GM03348 (cell line): ENCODE measurements at places on chromosomes 3 and 15.
A peak's percentile ranks its signal among the peaks of the same experiment; 100 is the strongest.

- no peak for DNase-seq
Measured at GRCh38 chr15:60763688-60764087, 284.7 kb upstream of the ICE2 start.

- no peak for DNase-seq
Measured at GRCh38 chr3:27378331-27378730, 9.1 kb upstream of the NEK10 start.

DNA sequence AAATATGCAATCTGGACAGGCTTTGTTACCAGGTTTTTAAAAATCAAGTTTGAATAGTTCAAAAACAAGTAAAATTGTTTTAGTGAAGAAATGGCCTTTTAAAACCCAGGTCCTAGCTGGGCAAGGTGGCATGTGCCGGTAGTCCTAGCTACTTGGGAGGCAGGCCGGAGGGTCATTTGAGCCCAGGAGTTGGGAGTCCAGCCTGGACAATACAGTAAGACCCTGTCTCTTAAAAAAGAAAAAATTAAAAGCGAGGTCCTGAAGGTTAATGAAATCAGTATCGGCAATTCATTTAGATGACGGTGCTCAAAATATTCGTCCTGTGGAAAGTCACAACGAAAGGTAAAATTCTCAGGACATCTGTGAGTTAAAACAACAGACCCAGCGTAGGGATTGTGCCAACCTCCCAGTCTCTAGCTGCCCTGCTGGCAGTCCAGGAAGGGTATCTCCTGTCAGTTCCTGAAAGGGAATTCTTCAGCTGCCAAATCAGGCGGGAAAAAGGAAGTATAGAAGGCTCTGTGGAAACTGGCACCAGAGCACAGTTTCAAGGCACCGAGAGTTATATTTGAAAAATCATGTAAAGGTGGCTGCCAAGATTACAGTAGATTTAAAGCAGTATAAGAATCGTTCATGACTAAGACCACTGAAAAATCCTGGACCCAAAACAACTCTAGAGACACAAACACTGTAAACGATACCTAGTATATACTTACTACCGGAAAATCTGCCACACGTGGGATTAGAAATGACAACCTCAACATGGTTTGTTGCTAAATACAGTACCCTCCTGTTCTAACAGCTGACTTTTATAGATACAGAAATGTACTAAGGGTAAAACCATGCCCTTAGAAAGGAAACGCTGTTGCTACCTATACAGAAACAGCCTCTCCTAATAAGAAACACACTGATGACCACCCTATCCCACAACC lies 1.2 kb upstream of the ABHD17C start:
- DNase-seq: no peak

- peak; percentile 22 for DNase-seq
Measured at GRCh38 chr3:57864853-57865252, 108.7 kb downstream of the SLMAP start.

DNA sequence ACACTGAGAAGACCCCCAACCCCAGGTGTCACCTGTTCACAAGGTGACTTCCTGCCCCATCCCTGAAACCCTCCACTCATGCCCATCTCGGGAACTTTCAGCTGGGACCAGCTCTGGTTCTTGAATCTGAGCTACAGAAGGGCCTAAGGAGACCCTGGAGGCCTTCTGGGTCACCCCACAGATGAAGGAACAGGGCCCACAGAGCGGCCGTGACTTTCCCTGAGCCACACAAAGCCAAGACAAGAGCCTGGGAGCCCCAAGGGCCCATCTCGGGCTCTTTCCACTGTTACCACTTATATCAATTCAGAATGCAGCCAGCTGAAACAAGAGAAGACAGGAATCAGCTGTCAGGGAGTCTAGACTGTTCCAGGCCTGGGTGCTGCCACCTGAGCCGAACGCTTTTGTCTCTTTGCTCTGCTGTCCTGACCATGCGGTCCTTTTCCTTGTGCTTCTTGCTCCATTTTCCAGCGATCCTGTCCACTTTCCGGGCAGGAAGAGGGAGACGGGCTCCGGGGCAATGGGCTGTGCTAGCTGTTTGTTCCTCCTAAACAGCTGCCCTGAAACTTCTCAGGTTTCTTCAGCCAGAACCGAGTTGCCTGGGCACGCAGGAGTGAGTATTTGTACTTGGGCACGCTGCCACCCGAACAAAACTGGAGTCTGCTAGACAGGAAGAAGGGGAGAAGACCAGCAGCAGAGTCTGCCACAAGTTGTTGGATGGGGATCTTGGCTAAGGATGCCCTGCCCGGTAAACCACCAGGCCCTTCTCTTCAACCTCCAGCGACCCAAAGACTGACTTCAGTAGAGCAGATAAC lies 28.0 kb upstream of the PIGZ start:
- no peak for DNase-seq

GRCh38 chr3:184008161-184008560 lies 9.5 kb downstream of the ABCC5 start:
- no peak for DNase-seq

- DNase-seq: no peak
Measured at GRCh38 chr3:4523710-4524698, 30.9 kb downstream of the ITPR1 start.

DNA sequence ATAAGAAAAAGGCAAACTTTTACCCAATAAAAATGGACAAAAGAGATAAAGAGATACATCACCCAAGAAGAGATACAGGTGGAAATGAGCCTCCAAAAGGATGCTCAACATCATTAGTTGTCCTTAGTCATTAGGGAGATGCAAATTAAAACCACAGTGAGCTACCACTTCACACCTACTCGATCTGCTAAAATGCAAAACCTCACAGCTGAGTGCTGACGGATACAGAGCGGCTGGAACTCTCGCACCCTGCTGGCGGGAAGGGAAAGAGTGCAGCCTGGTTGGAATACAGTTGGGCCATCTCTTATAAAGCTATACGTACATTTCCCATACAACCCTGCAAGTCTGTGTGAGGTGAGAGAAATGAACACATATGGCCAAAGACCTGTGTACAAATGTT lies 78.5 kb upstream of the PRR20G start:
- DNase-seq: no peak

DNA sequence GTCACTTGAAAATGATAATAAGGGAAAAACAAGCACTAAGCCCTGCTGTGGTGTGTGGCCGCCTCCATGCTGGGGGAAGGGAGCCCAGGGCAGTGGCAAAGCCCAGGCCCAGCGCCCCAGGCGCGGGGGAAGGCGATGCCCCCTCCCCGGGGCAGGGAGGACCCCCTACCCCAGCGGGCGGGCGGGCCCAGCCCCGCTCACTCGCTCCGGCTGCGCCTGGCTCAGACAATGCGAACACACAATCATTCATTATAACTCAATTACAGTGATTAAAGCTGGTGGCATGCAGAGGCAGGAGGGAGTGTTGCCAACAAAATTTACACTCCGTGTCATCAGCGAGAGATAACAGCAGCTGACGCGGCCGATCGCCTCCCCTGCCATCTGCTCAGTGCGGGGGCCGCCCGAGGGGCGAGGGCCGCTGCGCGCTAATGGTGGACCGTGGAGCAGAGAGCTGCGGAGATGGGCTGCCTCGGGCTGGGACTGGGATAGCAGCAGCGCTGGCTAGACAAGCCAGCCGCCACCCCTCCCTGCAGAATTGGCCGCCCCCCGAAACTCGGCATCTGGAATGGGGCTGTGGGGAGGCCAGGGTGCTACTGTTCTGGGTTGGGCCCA lies 64.1 kb downstream of the TLE3 start:
- peak; percentile 83 for DNase-seq

DNA sequence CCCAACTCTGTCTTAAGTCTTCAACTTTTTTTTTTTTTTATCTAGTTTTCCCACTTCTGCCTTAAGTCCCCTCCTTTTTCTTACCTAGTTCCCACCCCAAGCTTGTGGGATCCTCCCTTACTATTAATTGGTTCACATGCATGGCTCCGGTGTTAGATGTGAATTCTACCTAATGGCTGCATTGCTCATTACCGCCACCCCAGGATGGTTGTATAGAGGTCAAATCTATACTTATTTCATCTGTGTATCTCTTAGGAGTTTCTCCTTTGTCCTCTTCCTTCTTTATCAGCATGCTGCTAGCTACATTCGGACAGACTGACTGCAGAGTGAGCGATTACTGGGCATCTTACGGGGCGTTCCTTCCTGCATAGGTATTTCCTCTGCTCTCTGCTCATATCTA lies 605.7 kb upstream of the GRM7 start:
- DNase-seq: no peak

DNA sequence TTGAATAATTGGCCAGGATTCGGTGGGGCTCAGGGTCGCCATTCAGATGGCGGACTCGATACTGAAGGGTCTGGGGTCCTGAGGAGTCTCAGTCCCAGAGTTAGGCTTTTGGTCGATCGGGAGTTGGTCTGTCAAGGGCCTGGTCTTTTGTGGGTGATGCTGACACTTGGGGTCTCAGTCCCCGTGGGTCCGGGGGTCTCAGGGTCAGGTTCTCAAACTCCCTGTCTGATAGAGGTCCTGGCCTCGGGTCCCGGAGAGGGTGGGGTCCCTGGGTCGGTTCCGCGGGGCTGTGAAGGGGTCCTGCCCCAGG lies 467 bp downstream of the NCKIPSD start:
- no peak for DNase-seq

DNA sequence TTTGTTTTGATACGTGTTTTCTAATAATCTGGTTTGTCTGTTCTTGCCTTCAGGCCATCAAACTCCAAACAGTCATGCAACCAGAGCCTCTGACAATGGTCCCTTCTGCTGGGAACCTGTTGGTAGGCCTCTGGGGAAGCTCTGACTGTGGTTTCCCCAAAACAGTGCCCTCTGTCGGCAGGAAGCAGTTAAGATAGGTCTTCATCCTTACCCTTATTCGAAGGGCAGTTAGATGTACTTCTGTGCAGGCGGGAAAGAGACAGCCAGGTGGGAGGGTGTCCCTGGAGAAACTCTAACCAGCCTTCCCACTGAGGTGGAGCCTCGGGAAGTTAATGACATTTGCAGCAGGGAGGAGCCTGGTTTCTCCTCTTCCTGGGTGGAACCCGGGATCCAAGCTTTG lies 81.6 kb upstream of the CHMP2B start:
- DNase-seq: no peak

DNA sequence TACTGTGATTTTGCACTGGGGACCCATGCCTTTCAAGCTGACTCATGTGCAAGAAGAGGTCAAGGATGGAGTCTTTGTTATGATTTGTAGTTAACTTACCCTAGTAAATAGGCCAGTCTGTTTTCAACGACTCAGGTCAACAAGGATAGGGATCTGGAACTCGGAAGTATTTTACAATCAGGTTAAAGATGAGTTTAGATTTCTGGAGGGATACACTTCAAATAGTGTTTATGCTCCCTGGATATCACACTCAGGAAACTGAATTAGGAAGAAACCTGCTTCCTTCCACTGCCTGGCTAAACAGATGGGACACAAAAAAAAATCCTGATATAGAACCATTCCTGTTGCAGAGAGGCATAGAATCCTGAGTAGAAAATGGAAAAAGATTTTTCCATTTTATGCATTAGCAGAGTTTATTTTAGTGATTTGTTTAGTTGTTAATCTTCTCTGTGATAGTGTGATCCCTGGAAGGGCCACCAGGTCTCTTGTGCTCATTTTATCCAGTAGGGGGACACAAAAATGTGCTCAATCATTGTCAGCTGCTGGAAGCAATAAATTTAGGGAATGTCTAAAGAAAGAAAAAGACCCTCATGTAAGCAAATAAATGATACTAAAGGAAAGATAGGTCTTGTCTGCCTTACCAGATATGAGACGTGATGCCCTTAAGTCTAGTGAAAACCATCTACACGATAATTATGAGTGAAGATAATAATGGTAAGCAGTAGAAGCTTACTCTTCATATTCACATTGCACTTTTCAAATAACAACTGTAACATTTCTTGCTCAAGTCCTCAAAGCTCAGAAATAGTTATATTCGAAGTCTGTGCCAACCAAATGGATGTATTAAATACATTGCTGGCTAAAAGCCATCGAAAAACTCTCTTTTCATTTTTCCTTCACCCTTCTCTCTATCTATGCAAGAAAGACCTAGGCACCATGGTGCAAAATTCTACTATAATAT lies 452.1 kb upstream of the KCNMB2 start:
- no peak for DNase-seq

DNA sequence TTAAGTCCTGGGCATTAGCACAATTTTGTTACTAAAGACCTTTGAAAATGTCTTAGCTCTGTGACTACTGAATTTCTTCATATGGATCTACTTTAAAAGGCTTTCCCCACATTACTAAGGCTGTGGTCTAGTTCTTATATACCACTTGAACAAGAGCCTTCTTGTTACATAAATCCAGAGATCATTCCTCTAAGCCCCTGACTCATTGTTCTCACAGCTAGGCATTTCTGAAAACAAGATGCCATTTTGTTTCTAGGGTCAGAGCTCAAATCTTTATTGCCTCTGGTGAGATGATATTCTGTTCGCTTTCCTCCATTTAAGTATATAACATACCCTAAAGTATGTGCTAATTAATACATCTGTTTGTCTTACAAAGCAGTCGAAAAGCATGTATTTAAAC lies 29.8 kb upstream of the LPP start:
- no peak for DNase-seq

DNA sequence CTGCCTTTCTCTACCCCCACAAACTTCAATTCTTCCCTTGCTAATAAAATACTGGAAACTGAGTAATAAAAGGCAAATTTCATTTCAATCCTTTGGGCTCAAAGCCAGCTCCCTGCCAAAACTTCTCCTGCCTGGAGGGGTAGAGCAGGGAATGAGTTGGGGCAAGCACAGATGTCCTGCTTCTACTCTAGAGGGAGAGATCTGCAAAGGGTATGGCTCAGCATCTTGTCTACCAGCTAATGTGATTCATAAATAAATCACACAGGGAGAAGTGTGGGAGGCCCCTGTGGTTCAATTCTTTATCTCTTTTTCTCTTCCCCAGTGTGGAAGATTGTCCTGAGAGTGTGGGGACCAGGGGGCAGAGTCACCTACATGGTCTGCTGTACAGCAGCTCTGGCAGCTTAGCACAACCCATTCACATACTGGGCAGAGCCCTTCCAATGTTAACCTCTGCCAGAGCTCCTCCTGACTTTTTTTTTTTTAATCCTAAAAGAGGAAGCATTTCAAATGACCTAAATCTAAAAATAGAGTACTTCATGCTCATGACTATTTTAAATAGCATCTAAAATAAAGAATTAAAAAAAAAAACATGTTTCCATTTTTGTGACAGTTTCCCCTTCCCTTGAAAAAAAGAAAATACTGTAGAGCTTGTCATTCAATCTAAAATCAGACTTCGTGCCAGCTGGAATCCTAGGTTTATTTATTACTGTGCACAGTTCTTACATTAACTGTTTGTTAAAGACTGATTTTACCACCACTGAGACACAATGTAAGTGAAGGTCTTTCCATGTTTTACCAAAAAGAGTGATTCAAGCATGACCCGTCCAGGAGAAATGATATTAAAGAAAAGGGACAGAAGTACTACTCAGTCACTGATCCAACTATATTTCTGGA lies 1083.7 kb upstream of the CFAP20DC start:
- no peak for DNase-seq

- peak; percentile 39 for DNase-seq
Measured at GRCh38 chr15:25568751-25569150, 129.9 kb upstream of the UBE3A start.

GRCh38 chr3:108345492-108346205 lies 49.3 kb downstream of the HHLA2 start:
- DNase-seq: no peak
